Mammary microvascular endothelial cell (primary cell): ENCODE measurements at places on chromosomes 7 and 10. TPM values are rescaled to one million over a fixed set of nuclear protein-coding genes. Genes with fewer than 3 reads are reported as not detected.

The IFIT2 gene
- 5.5 and 5.9 TPM in 2 replicates for total RNA-seq

The TMEM130 gene
- not detected in 2 replicates for total RNA-seq

The GFRA1 gene
- 3.7 and 8.2 TPM in 2 replicates for total RNA-seq

The OR9A2 gene
- total RNA-seq, result not detected in 2 replicates

The STEAP1B gene
- total RNA-seq, result 47.8 and 49.8 TPM in 2 replicates
